NCI-H446 treated with DMSO at 0.1 percent for 48 hours (cell line): ENCODE measurements at places on chromosomes 12 and 14.

DNA sequence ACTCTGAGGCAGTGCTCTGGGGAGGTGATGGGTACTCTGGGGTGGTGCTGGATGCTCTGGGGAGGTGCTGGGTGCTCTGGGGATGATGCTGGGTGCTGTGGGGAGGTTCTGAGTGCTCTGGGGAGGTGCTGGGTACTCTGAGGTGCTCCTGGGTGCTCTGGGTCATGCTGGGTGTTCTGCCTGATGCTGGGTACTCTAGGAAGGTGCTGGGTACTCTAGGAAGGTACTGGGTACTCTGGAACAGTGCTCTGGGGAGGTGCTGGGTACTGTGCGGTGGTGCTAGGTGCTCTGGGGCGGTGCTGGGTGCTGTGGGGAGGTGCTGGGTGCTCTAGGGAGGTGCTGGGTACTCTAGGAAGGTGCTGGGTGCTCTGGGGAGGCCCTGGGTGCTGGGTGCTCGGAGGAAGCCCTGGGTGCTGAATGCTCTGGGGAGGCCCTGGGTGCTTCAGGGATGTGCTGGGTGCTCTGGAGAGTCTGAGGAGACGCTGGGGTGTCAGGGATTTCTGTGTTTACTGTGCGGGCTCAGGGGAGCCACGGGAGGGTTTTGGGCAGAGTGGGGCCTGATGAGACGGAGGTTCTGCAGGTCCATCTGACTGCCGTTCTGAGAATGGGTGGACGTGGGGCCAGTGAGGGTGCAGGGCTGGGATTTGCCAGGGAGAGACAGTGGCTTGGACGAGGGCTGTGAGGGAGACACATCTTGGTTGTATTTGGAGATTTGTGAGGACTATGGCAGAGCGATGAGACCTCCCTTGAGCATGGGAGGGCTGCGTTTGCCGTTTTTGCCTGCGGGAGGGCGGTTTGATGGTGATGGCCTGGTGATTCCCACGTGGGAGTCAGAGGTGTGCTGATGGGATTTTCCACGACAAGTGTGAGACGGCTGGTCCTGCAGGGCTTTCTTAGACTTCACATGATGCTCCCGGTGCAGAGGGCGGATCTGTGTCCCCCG lies 30.0 kb downstream of the MMP17 start:
- DNase-seq: no peak

DNA sequence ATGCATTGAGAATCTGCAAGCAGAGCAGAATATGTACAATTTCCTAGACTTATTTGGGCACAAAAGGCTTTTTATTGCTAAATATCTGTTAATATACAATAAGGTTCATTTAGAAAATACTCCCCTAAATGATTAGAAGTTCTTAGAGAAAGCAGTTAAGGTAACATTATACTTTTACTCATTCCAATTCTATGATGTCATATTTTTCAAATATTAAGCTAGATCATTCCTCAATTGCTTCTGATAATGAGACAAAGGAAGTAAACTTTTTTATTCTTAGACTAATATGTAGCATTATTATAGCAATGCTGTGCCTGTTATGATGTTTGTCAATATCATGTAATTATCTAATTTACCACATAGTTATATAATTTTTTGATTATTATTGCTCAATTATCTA lies 447.0 kb downstream of the SLC16A7 start:
- peak; percentile 1 for DNase-seq

- no peak for DNase-seq
Observed at GRCh38 chr14:33676135-33676566, 274.7 kb downstream of the EGLN3 start.

GRCh38 chr12:24839268-24839791 lies 109.6 kb downstream of the BCAT1 start:
- no peak for DNase-seq

DNA sequence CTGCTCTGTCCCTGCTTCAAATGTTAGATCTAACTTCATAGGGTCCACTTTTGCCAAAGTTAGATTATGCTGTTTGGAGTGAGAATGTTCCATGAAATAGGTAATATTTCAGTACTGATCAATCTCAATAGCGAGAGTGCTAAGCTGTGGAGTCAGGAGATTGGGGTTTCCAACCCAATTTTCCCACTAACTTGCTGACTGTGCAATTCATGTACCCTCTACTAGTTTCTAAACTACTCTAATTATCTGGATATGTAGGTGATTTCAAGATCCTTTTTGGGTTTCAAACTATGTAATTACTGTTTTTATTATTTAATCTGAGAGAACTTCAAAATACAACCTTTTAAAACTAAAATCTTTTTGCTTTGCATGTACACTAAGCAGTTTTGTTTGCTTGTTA lies 45.9 kb downstream of the GPR137C start:
- DNase-seq: no peak

GRCh38 chr12:106332536-106332935 lies 25.0 kb upstream of the POLR3B start:
- DNase-seq: no peak

DNA sequence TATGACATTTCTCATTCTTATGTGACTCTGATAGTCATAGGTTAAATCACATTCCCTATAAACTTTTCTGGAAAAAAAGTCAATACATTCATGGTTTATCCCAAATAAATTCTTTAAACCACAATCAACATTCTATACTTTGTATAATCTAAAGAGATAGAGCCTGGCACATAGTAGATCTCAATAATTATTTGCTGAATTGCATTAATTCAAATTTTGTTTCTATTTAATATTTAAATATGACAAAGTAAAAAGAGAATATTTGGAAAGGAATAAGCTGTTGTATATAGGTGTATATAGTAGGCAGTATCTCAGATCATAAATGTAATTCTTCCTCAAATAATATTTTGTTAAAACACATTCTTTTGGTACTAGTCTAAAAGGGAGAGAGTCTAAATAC lies 102.2 kb upstream of the USP15 start:
- no peak for DNase-seq

DNA sequence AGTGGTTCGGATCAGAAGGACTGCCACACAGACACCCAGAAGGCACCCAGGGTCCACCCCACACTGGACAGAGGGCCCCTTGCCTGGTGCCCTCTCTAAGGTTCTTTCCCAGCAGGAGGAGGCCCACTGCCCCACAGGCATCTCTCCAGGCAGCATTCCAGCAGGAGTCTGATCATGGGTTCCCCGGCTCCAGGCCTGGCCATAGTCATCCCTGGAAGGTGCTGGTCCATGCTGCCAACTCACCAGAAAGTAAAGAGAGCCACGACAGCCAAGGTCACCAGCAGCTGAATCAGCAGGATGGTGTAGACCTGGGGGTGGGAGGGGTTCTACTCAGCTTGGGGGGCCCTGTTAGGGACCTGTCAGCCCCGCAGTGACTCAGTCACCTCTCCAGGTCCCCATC lies 6.4 kb downstream of the FAIM2 start:
- no peak for DNase-seq

DNA sequence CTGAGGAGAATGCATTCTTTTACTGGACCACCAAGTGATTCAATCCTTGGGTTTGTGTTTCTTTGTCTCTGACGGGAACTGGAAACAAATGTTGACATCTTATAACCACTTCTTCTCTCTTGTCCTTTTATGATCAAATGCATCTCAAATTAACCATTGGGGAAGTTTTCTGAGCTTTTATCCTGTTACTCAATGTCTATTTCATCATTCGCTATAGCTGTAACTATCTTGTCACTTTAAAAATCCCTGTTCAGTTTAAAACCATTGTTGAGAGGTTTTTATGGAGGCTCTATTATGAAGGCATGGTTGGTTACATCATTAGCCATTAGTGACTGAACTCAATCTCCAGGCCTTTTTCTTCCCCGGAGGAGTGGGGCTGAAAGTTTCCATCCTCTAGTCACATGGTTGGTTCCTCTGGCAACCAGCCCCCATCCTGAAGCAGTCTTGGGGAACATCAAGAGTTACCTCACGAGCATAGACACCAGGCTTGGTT lies 2.7 kb upstream of the CLEC6A start:
- no peak for DNase-seq

DNA sequence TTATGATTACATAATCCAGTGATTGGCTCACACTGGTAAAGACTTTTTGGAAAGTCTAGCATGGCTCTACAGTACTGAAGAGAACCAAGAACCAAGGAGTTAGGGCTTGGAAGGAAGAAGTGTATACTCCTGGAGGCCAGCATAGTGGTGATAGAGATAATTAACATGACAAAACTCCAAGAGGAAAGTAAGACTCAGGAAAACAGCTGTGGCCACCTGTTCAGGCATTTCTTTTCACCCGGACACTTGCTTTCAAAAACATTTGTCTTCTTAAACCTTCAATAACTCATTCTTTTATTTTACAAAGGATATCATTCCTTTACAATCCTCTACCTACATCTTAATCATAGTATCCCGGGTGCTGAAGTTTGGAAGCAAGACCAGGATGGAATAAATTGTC lies 50.9 kb downstream of the KLHL28 start:
- DNase-seq: no peak

DNA sequence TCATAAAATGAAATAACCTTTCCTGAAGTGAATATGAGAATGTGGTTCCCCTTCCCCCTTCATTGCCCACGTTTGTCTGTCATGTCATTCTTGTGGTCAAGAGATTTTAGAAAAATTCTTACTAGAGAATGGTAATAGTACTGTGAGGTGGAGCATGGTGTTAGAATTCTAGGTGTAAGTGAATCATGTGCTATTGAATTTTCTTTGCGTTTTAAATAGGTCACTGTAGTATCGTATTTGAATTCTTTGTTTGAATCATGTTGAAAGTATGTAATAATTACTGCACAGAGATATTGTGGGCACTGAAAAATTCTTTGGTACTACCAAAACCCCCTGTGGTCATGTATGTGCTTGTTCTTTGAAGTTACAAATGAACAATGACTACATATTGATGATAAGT lies 49.9 kb downstream of the FUT8 start:
- no peak for DNase-seq

- no peak for DNase-seq
Observed at GRCh38 chr14:63426838-63427352, 108.2 kb upstream of the GPHB5 start.

- DNase-seq: no peak
Observed at GRCh38 chr14:31124197-31124596, 83.4 kb downstream of the HECTD1 start.

GRCh38 chr14:20333494-20333841 lies 389 bp upstream of the CCNB1IP1 start:
- no peak for DNase-seq

- DNase-seq: no peak
Observed at GRCh38 chr14:75807667-75808360, 146.8 kb downstream of the TTLL5 start.

- no peak for DNase-seq
Observed at GRCh38 chr12:1099158-1099557, 108.1 kb downstream of the ERC1 start.

- DNase-seq: peak; percentile 39
Observed at GRCh38 chr14:40656311-40656710, 950.4 kb upstream of the LRFN5 start.

- DNase-seq: no peak
Observed at GRCh38 chr14:104136472-104137296, 1.7 kb upstream of the KIF26A start.

- DNase-seq: no peak
Observed at GRCh38 chr12:22481547-22482104, 62.7 kb downstream of the C2CD5 start.

GRCh38 chr12:81245458-81245857 lies 167.6 kb downstream of the ACSS3 start:
- DNase-seq: no peak

DNA sequence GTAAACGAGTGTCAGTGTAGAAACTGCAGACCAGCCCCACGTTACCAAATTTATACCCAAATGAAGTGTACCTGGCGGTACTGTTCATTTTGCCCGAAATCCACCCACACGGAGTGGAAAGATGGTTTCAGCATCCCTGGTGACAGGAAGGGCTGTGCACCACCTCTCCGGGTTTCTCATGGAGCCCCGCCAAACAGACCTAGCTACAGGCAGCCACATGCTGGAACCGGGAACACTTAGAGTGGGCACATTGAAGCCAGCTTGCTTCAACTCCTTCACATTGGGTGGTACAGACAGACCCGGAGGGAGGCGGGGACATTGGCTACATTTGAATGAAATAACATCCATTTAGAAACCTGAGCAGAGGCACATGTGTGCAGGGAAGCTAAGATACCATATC lies 84.4 kb downstream of the PPP2R5C start:
- DNase-seq: no peak

- no peak for DNase-seq
Observed at GRCh38 chr12:42299392-42300308, 26.2 kb downstream of the ZCRB1 start.

- no peak for DNase-seq
Observed at GRCh38 chr14:36493761-36494160, 26.3 kb downstream of the NKX2-1 start.

DNA sequence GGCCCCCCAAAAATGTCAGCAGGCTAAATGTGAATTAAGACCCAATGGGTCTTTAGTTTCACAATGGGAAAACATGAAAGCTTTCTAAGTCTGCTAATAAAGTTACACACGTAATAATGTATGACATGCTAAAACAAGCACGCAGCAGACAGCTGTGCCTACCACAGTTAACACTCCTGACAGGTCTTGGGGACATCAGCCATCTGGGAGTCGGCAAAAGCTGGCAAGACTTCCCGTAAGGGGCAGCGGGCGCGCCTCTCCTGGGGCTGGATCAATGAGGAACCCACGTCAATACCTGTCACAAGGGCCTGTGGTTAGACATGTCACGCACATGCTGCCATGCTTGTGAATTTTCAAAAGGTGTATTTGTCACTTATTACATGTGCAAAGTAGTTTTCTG lies 45.0 kb downstream of the ACTN1 start:
- no peak for DNase-seq

- DNase-seq: no peak
Observed at GRCh38 chr14:58131386-58131785, 20.6 kb downstream of the ARMH4 start.
